Hematopoietic multipotent progenitor cell treated with erythropoietin and hydrocortisone succinate and interleukin-3 and kit ligand, for 8 days (in vitro differentiated cells): ENCODE measurements at places on chromosomes 1 and 21.
A peak's percentile ranks its signal among the peaks of the same experiment; 100 is the strongest.

- DNase-seq = no peak
Observed at GRCh38 chr1:154454386-154455120, 47.5 kb upstream of the TDRD10 start.

GRCh38 chr21:27346041-27346448 lies 379.2 kb upstream of the ADAMTS5 start:
- DNase-seq = no peak

DNA sequence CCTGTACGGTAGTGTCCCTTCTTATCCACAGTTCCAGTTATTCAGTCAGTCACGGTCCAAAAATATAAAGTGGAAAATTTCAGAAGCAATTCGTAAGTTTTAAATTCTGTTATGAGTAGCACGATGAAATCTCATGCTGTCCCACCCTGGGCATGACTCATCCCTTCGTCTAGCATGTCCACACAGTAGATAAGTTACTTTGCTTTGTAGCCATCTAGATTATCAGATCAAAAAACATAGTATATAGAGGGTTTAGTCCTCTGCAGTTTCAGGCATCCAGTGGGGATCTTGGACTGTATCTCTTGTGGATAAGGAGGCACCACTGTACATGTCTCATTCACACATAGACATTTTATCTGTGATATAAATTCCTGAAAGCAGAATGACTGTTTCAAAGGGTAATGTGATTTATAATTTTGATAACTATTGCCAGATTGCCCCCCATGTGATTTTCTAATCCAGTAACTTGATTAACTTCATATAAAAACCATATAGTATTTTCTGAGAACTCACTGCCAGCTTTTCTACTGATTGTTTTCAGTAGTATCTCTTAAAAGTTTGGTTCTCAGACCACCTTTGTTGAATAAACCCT lies 143.3 kb downstream of the DYRK1A start:
- DNase-seq = peak; percentile 42

DNA sequence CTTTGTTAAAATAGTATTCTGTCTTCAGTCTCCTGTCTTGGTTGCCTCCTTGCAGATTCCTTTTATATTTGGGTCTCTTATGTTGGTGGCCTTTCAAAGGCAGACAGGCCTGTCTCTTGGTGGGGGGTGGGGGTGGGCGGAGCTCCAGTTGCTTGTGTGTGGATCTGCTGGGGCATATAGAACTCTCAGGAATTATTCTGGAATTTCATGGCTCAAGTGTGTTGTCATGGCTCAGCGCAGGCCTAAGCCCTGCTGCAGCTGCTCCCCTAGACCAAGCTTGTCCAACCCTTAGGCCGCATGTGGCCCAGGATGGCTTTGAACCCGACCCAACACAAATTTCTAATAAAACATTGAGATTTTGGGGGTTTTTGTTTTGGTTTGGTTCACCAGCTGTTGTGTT lies 8.0 kb downstream of the C1orf35 start:
- DNase-seq = no peak

- DNase-seq = no peak
Observed at GRCh38 chr1:105386489-105386888, 1636.8 kb downstream of the AMY1C start.

DNA sequence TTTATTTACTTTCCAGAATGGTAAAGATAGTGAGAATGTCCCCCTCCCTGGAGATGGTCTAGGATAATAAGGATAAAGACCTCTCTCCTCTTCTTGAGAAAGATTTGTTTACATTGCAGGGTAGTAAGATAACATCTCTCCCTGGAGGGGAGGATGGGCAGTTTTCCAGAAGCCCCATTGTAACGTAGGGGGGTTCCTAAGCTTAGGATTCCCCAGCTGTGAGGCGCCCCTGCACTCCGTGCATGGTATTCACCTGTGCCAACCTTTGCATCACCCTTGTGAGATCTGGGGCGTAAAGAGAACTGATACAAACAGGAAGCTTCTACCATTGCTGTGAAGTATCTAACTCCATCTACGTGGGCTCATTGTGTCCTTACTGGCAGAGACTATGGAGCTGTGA lies 148.7 kb upstream of the DNAH14 start:
- DNase-seq = no peak

- no peak for DNase-seq
Observed at GRCh38 chr1:202289009-202289408, 52.7 kb downstream of the UBE2T start.

- no peak for DNase-seq
Observed at GRCh38 chr1:168235937-168236336, 10.1 kb downstream of the SFT2D2 start.

GRCh38 chr1:222623458-222623857 lies 5.6 kb downstream of the MIA3 start:
- no peak for DNase-seq

DNA sequence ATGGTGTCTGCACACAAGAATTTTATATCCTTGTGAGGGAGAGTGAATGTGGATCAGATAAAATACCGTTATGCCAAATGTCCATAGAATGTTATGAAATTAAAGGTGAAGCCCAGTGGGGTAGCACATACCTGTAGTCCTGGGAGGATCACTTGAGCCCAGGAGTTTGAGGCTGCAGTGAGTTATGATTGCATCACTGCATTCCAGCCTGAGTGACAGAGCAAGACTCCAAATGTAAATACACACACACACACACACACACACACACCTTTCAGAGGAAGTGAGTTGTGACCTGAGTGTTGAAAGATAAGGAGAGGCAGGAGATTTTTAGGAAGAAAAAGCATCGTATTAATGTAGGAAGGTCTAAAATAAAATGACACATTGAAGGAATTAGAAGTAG lies 28.1 kb upstream of the ZYG11A start:
- no peak for DNase-seq

DNA sequence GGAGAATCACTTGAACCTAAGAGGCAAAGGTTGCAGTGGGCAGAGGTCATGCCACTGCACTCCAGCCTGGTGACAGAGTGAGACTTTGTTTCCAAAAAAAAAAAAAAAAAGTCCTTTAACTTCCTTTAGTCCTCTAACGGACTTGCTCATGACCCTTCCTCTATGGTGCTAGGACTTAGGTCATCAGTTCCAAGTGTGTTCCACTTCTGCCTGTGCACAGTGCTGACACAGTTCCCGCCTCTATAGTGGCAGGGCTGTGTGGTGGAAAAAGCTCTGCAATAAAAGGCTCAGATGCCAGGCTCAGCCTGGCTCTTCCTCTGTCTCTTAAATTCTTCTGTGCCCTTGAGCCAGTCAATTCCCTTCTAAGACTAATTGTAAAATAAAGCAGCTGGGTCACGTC lies 22.0 kb downstream of the CC2D1B start:
- DNase-seq = no peak

DNA sequence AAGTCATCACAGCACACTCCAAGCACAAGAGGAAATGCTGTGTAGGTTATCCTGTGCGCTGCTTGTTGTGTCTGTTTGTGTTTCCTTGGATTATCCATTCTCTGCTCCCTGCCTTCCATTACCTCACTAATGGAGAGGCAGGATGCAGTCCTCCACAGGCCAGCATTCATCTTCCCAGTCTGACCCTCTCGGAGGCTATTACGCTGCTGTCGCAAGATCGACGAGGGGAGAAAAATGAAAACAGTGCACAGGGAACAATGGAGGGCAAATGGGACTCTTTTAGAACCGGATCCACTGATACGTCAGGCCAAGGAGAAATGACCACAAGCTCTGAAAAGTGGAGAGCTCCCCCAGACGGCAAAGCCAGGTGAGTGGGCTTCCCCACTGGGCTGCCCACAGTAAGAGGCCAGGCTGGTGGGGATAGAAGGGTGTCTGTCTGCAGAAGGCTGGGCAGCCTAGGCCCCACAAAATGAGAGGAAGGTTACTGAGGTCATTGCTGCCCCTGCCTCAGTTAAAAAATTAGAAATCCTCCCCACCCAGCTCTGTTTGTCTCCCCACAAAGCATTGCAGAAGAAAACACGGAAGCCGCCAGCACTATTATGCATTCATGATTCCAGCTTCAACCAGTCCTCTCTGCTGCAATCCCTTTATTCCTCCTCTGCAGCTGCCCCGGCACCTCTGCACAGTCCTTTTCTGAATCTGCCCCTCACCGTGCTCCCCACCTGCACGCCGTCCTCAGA lies 21.7 kb downstream of the LRRN2 start:
- no peak for DNase-seq

GRCh38 chr1:103523346-103523745 lies 2.2 kb upstream of the RNPC3 start:
- DNase-seq = no peak

- DNase-seq = no peak
Observed at GRCh38 chr1:1764876-1765470, 13.3 kb downstream of the NADK start.

GRCh38 chr1:22545141-22545540 lies 18.1 kb upstream of the EPHA8 start:
- no peak for DNase-seq

DNA sequence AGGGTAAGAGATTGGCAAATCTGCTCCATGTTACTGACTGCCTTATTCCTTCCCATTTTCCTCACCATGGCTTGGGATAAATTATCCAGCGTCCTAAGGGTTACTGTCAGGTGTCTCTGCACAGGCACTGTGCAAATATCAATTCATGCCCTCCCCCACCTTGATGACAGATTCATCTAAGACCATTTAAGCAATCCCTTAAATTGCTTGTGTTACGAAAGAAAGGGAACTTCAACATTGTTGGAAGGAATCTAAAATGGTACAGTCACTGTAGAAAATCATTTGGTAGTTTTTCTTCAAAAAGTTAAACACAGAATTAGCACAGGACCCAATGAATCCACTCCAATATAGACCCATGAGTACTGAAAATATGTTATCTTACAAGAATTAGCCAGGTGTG lies 17.6 kb upstream of the MTARC2 start:
- no peak for DNase-seq

GRCh38 chr1:50929376-50929958 lies 30.6 kb downstream of the FAF1 start:
- DNase-seq = peak; percentile 59

DNA sequence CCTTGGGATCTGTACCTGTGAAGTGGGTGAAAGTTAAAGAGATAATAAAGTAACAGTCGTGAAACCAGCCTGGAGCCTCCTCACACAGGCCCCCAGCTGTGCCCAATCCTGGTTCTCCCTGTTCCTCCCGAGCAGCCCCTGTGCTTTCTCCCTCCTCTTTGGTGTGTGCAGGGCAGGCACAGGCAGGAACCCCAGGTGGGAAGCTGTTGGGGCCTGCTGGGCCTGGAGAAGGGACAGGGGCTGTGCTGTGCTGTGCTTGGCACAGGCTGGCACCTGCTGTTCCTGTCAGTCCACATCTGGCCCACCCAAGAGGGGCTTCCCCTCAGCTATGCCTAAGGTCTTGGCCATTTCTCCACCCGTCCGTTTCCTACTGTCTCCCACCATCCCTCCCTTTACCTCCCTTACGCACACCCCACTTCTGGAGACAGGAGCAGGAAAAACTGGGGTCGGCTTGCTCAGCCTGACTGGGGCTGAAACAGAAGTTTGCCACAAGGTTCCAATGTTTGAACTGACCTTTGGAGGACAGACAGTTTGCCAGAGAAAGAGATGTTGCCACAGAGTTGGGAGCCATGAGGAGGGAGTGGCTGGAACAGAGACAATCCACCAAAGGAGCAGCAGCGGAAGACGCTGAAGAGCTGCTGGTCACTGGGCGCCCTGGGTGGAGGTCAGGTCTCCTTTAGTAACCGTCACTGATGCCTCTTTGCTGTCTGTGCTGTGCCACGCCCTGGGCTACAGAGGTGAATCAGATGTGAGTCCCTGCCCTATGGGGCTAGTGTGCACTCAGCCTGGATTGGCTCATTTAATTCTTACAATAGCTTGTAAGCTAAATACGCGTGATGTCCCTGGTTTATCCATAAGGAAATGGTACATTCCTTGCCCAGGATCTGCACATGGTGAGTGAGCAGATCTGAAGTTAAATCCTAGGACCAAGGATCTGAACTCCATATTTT lies 18.8 kb upstream of the ARTN start:
- no peak for DNase-seq
